MV-4-11 (cell line): ENCODE measurements at places on chromosomes 11 and 22.

DNA sequence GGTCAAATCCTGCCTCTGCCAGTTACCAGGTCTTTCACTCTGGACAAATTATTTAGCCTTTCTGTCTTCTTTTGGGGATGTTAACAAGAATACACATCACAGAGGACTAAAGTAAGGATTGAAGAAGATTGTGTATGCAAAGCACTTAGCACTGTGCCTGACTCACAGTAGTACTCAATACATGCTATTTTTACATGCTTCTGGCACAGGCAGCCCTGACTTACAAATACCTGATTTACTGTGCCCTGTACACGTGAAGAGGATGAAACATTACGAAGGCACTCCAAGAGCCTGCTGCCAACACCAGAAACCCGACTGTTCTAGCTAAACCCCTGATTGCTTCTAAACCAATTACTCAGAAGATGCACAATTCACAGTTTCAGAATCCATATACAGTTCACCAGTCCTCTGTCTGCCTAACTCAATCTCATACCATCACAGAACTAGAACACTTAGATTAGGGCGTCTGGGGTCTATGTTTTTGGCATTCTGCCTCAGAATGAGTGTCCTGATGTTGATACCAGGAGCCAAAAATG is 300.9 kb upstream of the DDI1 start:
- no peak for DNase-seq

DNA sequence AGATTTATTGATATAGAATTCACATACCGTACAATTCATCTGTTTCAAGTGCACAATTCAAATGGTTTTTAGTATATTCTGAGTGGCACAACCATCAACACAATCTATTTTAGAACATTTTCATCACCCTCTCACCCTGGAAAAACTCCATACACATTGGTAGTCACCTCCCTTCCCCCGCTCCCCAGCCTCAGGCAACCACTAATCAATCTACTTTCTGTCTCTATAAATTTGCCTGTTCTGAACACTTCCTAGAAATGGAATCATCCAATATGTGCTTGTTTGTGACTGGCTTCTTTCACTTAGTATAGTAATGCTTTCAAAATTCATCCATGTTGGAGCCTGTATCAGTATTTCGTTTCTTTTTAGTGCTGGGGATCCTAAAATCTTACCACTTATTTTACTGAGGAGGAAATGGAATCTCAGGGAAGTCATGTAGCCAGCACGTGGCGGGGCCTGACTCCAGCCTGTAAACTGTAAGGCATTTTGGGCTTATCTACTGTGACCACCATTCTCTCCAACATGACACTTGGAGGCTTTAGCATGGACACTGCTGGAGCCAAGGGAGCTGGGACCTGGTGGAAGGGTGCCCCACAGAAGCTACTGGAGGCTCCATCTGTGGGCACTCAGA is 905 bp upstream of the UCP3 start:
- no peak for DNase-seq

- DNase-seq, result no peak
Observed at GRCh38 chr11:94801866-94802460, 33.8 kb downstream of the AMOTL1 start.

- no peak for DNase-seq
Observed at GRCh38 chr11:22192642-22193347, at the start of gene ANO5. ANO5 (plus strand) TSS chr11:22193085; CDS start chr11:22193493, 408 bp downstream.

DNA sequence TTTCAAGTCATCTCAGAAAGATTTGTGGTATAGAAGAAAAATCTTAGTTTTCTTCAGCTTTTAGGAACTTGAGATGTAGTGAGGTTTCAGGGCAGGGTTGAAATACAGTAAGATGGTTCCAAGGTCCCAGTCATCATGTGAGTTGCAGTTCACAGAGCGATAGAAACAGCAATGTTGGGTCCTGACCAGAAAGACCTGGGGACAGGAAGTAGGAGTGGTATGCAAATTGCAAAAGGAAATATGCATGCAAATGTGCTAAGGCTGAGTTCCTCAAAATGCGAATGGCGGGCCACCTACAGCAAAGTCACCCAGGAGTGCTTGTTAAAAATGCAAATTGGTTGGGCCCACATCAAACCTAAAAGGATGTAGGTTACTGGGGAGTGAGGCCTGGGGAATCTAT is 1032.7 kb upstream of the TENM4 start:
- no peak for DNase-seq

GRCh38 chr22:45198463-45198795 is 34.7 kb downstream of the NUP50 start:
- DNase-seq, result no peak

DNA sequence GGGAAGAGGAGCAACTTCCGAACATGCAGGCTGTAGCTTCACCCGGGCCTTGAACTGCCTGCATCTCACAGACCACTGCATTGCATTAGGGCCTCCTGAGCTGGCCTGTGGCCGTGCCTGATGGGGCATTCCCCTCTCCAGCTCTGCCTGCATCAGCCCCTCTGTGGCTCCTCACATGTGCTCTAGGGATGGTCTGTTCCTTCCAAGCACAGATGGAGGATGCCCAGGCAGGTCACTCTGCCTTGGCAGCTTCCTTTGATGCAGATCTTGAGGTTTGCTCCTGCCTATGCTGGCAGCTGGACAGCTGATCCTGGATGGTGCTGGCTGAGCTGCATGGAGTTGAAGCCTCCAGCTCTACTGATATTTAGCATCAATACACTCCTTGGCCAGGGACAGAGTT is 28.5 kb downstream of the AMPD3 start:
- DNase-seq, result no peak

DNA sequence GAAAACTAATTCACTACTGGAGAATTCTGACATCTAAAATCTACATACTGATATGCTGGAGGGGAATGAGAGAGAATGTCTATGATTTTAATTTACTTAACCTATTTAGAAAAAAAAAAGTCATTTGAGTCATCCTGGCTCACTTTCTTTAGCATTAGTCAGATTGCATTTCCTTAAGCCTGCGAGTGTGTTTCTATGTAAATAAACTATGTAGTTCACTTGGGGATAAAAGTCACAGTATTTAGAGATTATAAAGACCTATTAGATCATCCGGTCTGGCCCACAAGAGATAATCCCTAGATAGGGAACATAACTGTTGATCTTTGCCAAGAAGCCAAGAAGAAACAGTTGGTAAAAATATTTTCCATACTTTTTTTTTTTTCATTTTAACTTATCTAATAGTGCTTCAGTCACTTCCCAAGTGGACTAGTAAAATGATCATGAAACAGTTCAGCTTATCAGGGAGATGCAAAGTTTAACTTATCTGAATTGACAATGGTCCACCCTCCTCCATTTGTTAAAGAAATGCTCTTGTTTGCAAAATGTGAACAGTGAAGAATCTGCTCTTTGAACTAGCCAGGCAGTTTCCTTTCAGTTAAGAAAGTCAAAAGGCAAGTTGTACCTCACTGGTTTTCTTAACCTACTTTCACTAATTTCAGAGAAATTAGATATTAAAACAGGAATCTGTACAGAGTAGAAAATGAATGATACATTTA is 21.2 kb upstream of the BLID start:
- no peak for DNase-seq

DNA sequence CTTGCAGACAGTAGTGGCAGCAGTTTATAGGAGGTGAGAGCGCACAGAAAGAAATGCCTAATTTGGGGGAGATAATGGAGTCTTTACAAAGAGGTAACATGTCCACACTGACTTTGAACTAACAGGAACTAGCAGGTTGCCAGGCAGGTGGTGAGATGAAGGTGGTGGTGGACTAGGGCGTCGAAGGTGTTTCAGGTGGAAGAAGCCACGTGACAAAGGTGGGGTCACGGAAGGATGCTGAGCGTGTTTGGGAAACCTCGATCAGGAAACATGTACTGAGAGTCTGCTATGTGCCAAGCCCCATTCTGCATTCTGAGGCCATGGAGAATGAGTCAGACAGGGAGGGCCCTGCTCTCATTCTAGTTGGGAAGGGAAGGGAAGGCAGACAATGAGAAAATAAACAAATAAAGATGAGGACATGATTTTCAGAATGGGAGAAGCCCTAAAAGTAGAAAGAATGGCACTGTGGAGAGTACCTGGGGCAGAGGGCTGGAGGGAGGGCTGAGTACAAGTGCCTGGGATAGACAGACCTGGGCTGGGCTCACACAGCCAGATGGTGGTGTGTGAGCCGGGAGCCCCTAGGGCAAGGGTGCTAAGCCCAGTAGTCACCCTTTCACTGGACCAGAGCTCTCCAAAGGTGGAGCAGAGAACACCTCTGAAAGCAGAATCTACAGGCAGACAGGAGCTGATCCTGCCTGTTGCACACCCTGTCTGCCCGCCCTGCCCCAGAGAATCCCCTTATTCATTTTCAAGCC is 16.2 kb upstream of the NNMT start:
- no peak for DNase-seq

GRCh38 chr11:129888451-129888850 is 6.9 kb downstream of the NFRKB start:
- DNase-seq, result no peak

GRCh38 chr22:27535452-27535851 is 266.1 kb downstream of the MN1 start:
- DNase-seq, result no peak

GRCh38 chr22:38901111-38901641 is 29.2 kb upstream of the CBX6 start:
- DNase-seq, result peak; percentile 46

DNA sequence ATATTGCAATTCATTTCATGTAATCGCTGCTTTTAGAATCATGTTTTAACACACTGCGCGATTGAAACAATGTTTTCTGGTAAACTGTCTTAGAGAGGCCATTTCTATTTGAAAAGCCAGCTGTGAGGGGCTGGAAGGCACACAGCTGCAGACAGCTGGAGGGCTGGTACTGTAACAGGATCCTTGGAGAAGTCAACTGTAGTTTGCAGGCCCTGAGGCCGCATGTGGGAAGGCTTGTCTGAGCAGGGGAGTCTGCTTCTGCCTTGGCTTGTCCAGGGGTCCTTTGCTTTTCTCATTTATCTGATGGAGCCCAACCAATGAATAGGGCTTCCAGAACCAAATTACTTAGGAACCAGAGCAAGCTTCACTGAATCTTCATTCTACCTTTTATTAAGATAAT is 313.5 kb downstream of the BLID start:
- no peak for DNase-seq

- DNase-seq, result no peak
Observed at GRCh38 chr11:108669711-108670110, 4.8 kb downstream of the DDX10 start.

DNA sequence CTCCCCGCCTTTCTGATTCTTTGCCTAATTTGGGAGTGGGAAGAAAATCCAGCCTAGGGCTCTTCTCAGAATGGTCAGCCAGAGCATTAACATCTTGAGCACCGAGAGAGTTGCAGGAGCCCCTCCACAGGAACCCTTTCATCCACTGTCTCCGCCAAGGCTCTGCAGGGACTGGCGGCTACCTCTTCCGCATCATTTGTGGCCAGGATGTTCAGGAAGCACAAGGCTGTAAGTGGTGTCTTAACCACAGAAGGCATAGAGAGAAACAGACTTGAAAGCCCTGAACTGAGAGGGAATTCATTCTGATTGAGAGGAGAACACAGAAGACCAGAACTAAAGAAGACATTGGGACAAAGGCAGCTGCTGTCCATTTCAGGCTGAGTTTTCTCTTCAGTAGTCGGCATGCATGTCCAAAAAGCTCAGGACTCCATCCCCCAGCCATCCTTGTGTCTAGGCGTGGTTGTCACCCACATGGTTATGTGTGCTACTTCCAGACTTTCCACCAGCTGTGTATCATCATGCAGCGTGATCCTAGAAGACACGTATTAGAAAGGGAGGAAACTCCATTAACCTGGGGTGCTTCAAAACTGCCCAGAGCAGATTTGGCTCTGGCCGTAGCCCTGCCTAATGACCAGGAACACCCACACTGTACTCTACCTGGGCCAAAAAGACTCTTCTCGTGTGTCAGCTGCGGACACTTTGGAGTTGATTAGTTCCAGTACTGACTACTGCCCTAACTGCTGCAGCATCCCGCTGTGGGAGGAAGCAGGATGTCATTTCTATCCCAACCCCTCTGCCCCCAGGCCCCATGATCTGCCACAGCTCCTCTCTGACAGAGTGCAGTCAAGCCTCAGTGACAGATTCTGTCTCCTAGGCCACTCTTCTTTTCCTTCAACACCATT is 725.1 kb downstream of the NTM start:
- peak; percentile 77 for DNase-seq

DNA sequence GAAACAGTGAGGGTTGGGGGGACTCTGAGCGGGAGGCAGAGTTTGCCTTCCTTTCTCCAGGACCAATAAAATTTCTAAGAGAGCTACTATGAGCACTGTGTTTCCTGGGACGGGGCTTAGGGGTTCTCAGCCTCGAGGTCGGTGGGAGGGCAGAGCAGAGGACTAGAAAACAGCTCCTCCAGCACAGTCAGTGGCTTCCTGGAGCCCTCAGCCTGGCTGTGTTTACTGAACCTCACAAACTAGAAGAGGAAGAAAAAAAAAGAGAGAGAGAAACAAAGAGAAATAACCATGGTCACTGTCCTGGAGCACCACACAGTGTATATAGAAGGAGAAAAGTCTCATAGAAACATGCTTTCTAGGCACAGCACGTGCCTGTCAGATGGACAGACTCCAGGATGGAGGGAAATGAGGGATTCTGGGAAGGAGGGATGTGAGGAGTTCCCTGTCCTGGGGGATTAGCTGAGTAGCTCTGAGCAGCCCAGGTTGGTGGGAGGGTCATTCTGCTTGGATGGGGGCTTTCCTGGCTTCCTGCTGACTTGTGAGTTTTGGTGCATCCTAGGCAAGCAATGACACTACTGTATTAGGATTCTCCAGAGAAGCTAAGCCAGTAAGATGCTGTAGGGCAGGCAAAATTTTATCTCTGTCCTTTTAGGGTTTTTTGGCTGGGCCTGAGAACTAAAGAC is 3.1 kb downstream of the GSTP1 start:
- DNase-seq, result peak; percentile 13

- DNase-seq, result no peak
Observed at GRCh38 chr22:29359469-29359868, 28.9 kb downstream of the AP1B1 start.

- DNase-seq, result no peak
Observed at GRCh38 chr11:112776834-112777233, 184.4 kb upstream of the NCAM1 start.

DNA sequence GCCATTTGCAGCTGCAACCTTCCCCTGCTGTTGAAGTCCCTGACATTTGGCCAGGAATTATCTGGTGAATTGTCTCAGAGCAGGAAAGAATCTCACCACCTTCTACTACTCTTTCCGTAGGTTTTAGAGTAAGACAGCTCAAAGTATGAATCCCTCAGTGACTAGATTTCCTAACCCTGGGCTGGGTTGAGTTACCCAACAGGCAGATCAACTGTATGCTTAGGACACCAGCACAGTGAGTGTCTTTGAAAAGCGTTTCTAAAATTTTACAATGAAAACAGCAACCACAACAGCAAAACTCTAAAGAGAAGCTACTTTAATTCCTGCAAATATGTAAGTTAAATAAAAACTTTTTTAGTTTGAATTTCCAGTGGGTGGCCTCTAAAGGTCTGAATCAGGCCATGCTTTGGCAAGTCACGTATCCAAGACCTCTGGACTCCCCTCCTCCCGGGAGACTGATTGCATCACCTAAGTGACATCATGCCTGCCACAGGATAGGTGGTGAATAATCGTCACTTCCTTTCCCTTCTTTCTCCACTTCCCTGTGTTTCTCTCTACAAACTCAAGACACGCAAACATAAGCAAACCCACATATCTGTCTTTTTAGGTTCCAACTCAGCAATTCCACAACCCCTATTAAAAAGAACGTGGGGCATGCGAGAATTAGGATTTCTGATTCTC is 7.8 kb downstream of the OR8B12 start:
- peak; percentile 71 for DNase-seq
